Mesenchymal stem cell (in vitro differentiated cells and primary cell): ENCODE measurements at places on chromosomes 5 and 9.

DNA sequence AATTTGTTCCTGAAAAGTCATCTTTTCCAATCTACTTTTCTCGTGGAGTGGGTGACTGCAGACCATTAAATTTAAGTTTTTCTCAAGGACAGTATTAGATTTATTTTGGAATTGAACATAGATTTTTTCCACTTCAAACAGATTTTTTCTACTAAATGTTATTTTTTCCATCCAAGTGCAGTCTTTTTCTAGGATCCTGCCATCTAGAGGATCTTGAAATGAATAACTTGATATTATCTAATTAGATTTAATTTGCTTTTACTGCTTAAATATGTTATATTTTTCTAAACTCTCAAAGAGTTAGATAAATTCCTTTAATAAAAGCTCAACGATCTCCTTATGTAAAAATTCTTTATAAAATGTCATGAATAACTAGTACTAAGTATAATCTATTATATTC is 136.9 kb upstream of the PRR16 start:
- DNase-seq = no peak

DNA sequence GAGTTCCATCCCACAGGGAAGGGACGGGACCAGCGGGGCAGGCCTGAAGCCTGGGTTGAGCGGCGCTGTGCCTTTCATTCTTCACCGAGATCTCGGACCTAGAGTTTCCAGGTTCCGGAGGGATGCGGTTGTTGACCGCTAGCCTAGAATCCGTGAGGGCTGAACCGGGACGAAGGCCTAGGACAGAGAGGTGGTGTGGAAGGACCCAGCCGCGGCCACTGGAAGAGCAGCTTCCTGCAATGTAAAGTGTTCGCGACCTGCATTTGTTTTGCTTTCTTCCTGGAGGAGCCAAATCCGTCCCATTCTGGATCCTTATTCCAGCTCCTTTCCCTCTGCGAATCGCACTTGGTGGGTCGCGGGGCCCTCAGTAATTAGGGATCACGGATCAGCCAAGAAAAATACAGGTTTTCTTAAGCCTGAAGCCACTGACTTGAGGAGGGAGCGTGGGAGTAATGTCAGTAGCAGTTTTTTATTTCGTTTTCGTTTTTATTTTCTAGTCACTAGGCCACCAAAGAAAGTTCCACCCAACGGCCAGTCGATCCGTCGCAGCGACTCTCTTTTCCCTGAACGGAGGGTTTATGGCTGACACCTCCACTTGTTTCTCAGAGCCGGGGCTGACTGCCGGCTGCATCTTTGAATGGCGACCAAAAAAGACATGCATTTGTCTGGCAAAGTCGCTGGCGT is 48.6 kb downstream of the ANXA2R start:
- DNase-seq = no peak

- DNase-seq = no peak
Observed at GRCh38 chr5:155485386-155485785, 471.8 kb downstream of the KIF4B start.

DNA sequence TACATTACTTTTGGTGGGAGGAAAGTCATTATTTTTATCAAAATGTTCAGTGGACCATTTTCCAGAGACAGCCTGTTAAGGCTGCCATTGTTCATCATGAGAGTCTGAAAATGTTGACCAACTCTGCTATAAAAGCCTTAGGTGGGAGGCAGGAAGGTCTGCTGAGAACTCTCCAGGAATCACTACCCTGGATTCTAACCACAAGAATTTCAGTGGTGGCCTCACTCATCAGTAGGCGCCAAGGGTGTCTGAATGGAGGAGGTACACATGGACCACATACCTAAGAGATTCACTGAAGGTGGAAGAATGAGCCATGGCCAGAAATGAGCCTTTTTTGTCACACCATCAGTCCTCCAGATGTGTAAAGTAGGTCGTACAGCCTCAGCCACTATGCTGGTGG is 21.0 kb upstream of the TLX3 start:
- no peak for DNase-seq

DNA sequence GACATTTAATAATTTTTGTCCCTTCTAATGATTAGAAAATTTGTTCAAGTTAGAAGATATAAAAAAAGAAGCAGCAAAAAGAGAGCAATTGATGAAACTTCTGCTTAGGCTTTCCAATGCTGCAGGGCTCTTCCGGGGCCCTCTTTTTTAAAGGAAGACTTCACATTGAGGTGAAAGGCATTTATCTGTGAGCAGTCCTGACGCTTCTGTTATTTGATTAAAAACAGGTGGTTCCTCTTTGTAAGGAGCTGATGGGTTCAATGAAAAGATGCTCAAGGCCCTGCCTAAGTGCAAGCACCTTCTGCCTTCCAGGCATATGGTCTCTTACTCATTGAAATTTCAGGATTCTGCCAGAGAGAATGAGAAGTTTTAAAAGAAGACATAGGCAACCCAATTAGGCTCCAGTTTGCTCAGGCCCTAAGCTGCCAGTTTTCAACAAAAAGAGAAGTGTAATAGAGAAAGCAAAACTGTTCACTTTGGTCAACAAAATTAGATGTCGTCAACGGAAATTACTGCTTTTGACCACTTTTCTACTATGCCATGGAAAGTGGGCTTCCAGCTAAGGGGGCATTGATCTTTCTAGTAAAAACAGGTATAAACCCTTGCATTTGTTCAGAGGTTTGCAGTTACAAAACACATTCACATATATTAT is 100.2 kb downstream of the INSYN2B start:
- DNase-seq = no peak

DNA sequence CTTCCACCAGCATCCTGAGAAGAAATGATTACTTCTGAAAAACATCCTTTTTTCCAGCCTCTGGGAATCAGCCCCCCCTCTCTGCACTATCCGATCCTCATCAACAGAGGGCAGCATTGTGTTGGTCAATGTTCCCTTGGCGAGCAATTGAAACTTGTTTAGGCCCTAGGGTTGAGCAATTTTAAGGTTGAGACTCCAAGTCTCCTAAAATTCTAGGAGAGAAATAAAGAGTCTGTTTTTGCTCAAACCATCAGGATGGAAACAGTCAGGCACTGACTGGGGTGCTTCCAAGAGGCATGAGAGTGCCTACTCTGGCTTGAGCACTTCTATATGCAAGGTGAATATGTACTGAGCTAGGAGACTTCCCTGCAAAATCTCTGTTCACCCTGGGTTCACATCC is 12.4 kb upstream of the CYFIP2 start:
- peak; percentile 51 for DNase-seq

- no peak for DNase-seq
Observed at GRCh38 chr9:137073992-137074399, 3.3 kb upstream of the UAP1L1 start.

- peak; percentile 29 for DNase-seq
Observed at GRCh38 chr5:18314192-18314778, 680.0 kb downstream of the TAF11L14 start.

DNA sequence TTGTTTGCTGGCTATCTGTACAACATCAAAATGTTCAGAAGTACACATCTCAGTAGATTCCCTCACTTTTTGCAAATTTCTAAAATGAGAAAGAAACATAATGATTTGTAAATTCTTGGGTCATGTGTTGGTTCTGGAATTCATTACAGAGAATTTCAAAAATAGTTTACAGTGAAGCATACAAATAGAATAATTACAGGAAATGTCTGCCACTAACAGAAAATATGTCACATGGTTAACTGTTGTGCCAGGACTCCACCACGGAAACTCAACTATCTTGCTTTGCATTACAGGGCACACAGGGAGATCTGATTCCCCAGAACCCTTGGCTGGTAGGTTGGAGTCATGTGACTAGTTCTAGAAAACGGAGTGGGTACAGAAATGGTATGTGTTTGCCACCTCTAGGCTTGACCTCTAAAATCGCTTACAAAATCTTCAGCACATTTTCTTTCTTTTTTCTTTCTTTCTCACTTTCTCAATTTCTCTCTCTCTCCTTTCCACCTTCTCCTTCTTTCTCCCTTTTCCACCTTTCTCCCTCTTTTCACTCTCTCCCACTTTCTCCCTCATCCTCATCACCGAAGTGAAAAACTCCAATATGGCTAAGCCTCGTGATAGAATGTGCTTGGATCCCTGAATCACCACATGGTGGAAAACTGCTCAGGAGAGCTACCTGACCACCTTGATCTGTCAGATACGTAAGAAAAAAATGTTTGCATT is 32.4 kb downstream of the RASEF start:
- no peak for DNase-seq

DNA sequence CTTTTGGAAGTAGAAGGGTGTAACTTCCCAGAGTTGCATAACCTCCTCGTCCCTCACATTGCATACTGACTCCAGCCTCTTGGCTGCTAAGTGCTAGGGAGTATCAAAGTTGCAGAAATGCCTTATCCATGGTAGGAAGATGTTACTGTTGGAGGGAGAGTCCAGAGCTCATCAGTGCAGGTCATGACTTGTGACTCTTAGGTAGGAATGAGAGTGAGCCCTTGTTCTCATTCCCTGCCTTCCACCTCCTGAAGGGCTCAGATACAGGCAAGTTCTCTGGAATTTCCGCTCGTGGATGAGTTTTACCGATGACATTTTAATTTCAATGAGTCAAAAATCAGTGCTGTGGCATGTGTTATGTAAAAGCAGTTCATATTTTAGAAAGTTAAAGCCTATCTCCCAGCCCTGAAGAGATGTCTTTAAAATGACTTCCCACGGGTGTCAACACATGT is 17.0 kb downstream of the IRX1 start:
- DNase-seq = no peak

- no peak for DNase-seq
Observed at GRCh38 chr9:73402081-73403028, 250.7 kb downstream of the ANXA1 start.

GRCh38 chr9:19208653-19209052 is 21.8 kb upstream of the DENND4C start:
- no peak for DNase-seq

- no peak for DNase-seq
Observed at GRCh38 chr5:17150531-17150930, 66.9 kb upstream of the BASP1 start.

- DNase-seq = no peak
Observed at GRCh38 chr5:1294206-1294834, 548 bp downstream of the TERT start.

- no peak for DNase-seq
Observed at GRCh38 chr5:176545737-176546509, 3.2 kb upstream of the CDHR2 start.

- no peak for DNase-seq
Observed at GRCh38 chr9:89304834-89305188, 6.2 kb upstream of the CKS2 start.

DNA sequence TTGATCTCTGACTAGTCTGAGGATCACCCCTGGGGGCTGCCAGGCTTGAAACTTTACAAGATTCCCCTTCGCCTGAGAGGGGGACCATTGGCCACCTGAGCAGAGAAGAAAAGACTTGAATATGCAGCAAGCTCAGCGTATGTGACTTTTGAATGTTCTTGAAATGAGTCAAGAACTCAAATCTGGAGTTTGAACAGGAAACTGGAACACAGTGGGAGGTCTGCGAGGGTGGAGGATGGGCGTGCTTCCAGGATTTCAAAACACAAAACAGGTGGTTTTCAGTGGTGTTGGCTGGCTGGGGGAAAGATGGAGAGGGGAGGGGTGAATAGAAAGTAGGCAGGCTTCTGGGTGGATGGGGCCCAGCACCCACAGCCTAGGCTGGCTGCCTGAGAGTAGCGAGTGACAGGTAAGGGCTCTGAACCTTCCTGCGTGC is 40.6 kb downstream of the TMEM174 start:
- DNase-seq = no peak

- no peak for DNase-seq
Observed at GRCh38 chr9:129121483-129121882, 10.3 kb downstream of the PTPA start.

DNA sequence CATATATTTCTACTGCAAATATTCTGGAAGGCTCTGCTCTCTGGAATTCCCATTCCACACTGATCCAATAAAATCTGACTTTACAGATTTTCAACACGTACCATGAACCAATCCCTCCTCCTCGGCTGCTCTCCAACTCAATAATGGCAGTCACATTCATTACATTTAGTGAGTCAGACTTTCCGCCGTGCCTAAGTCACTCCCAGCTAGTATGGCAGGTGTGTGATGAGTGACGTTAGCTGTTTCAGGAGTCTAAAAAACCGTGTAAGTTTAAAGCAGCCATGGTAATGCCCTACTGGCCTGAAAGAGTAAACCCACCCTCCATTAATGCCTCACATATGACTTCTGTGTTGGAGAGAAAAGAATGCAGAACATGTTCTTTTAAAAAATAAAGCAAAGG is 3.3 kb downstream of the FBN2 start:
- peak; percentile 26 for DNase-seq

GRCh38 chr5:92992073-92992472 is 588.9 kb downstream of the NR2F1-AS1 start:
- peak; percentile 15 for DNase-seq

DNA sequence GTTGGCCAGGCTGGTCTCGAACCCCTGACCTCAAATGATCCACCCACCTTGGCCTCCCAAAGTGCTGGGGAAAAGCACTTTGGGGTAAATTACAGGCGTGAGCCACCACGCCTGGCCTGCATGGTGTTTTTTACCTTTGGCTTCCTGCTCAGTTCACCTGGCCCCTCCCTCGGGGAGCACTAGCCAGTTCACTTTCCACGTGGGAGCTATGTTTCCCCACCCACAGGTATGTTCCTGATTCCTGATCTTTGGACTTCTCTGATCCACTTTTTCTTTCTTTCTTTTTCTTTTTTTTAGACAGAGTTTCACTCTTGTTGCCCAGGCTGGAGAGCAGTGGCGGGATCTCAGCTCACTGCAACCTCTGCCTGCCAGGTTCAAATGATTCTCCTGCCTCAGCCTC is 15.8 kb downstream of the DAB2IP start:
- DNase-seq = no peak

DNA sequence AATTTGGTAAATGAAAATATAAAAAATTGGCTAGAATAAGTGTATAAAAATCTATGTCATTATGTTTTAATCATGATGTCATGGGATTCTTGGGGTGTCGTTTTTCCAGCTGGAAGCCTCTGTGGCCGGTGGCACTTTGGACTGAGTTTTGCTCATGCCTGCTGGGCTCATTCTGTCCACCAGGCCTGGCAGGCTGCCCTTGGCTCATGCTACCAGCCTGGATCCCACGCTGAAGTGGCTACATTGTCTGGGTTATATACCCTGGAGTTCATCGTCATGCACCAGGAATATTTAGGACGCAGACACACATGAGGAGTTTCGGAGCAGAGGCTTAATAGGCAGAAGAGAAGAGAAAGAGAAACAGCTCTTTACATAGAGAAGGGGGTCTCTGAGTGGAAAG is 1913.7 kb upstream of the WWC1 start:
- no peak for DNase-seq

GRCh38 chr5:172618574-172619365 is 22.3 kb upstream of the NEURL1B start:
- no peak for DNase-seq

GRCh38 chr9:130890870-130891687 is 5.5 kb downstream of the QRFP start:
- DNase-seq = no peak

DNA sequence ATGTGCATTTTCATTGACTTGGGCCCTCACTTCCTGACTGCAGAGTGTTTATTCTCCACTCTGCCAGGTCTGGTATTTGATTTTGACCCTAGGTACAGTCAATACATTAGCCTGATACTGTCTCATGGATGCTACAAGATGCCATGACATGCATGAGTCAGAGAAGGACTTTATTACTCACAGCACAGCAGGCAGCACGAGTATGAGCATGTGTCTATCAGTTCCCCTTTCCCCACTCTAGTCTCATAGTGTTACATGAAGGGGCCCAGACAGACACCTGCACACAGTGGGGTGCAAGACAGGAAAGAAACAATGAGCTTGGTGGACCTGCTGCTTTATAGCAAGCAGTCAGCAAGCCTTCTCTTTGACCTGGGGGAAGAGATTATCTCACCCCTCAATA is 19.6 kb downstream of the ITGA2 start:
- peak; percentile 77 for DNase-seq

- DNase-seq = peak; percentile 60
Observed at GRCh38 chr5:114238771-114239313, 123.0 kb upstream of the KCNN2 start.
